Trophoblast cell (in vitro differentiated cells and primary cell): ENCODE measurements at places on chromosomes 12 and 14.

DNA sequence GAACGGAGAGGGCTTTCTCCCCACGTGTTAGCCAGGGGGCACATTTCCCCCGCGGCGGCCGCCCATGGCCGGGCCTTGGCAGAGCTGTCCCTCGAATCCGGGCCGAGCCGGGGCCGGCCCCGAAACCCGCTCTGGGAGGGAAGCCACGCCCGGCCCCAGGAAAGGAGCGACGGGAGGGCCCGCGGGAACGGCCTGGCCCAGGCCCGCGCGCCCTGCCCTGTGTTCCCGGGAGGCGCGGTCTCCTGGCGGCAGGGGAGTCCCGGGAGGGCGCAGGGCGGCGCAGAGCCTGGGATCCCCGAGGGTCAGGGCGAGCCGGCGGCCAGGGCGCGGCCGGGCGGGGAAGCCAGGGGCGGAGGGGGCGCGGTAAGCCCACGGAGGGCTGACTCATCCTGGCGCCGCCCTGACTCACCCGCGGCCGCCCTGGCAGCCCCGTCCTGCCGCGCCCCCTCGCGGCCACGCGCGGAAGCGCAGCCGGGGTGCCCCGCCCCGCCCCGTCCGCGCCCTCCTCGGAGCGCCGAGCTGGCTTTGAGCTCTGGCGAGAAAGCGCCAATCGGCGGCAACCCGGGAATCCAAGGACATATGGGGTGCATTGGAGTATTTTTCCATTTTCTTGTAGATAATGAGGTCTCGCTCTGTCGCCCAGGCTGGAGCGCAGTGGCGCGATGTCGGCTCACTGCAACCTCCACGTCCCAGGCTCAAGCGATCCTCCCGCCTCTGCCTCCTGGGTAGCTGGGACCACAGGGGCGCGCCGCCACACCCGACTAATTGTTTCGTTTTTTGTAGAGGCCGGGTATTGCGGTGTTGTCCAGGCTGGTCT is 31.8 kb upstream of the PLEKHG6 start:
- peak; percentile 89 for DNase-seq

- no peak for DNase-seq
Observed at GRCh38 chr12:117010693-117011451, 88.3 kb downstream of the TESC start.

GRCh38 chr12:56808954-56809353 is 45.8 kb downstream of the HSD17B6 start:
- no peak for DNase-seq

DNA sequence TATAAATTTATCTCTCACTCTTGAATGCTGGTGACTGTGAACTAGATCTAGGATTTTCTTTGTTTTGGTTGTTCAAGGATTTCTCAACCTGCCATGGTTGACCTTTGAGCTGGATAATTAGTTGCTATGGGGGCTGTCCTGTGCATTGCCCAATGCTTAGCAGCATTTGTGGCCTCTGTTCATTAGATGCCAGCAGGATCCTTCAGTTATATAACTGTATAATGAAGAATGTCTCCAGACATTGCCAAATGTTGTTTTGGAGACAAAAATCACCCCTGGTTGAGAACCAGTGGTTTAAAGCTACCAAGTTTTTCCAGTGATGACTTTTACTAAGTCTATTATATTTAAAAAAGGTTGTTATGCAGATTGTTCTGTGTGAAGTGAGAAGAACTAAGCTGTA is 147.9 kb upstream of the STXBP6 start:
- no peak for DNase-seq

DNA sequence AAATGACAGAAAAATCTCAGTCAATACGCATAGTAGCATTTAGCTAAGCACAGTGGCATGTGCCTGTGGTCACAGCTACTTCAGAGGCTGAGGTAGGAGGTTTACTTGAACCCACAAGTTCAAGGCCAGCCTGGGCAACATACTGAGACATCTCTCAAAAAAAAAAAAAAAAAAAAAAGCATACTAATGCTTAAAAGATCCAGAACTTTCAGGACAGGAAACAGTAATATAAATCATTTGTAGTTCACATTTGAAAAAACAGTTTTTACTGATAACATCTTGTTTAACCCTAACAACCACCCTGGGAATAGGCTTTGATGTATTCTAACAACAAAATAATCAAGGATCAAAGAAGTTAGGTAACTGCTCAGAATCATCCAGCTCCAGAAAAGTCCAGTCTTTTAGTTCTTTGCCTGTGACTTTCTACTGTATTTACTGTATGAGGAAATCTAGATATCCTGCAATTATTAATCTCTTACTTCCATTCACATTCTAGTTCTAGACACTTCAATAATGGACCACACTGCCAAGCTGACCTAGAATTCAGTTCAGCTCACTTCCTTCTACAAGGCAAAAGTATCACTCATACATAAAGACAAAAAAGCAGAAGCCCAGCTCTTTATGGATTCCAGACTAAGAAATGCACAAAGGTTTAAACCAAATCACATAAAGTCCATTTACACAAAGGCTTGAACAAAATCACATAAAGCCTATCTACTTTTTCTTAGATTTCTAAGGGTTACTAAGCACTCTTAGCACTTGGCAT is 28.5 kb downstream of the PAWR start:
- DNase-seq = no peak

GRCh38 chr12:98870504-98870903 is 225.4 kb downstream of the APAF1 start:
- no peak for DNase-seq

- no peak for DNase-seq
Observed at GRCh38 chr12:51852404-51853137, 4.1 kb upstream of the FIGNL2 start.

GRCh38 chr12:45730084-45730347 is 510 bp downstream of the ARID2 start:
- DNase-seq = peak; percentile 50

GRCh38 chr12:124916374-124917134 is 2.1 kb upstream of the UBC start:
- DNase-seq = peak; percentile 81

- no peak for DNase-seq
Observed at GRCh38 chr12:123109319-123109772, 41.5 kb downstream of the PITPNM2 start.

DNA sequence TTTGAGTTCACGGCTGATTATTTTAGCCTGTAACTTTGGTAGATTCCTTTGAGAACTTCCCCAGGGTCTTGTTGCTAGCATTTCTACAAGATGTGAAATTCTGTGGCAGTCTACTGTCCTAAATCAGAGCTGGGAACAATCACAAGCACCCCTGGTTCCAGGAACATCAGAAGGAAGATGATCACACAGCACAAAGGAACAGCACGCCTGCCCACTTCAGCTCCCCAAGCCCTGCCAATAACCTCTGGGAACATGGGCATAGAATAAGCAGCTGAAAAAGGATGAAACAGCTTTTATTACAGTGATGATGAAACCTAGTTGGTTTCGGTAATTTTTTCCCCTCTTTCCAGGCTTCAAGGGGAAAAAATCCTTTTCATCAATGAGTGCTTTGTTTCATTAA is 12.3 kb downstream of the GPR19 start:
- no peak for DNase-seq

GRCh38 chr14:74720526-74720925 is 7.6 kb downstream of the FCF1 start:
- no peak for DNase-seq

DNA sequence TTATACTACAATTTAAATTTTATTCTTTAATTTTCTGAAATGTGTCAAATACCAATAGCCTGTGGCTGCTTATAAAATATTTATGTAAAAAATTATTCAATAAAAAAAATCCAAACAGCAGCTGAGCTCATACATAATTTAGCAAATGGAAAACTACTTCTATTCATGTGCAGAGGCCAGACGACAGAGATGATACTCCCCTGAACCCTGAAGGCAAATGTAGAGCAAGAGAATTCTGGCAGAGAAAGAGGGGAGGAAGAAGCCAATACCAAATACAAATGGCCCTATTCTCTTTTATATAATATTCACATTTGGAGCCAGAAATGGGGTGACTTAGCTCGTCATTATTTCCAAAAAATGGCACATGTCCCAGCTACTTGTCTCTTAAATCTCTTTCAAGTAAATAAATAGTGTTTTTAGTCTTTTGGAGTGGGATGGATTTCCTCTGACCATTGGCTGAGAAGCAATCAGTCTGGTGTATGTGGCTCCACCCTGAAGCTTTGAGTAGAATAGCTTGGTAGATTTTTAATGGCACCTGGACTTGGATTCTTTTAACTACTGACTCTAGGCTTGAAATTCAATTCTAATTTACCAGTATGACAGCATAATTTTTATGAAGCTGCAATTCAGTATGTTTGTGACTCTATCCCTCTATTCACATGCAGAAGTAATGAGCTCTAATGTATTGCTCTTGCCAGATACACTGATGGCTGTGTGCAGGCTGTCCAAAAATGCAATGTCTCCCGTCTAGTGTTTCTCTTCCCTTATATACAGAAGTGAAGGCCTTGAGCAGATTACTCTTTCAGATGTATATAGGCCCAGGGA is 113.4 kb upstream of the SCAF11 start:
- no peak for DNase-seq

- peak; percentile 31 for DNase-seq
Observed at GRCh38 chr12:31651893-31652521, 7.5 kb upstream of the ETFBKMT start.

- DNase-seq = no peak
Observed at GRCh38 chr14:100320157-100320856, 2.8 kb upstream of the SLC25A47 start.

- no peak for DNase-seq
Observed at GRCh38 chr12:29578731-29579130, 81.2 kb upstream of the OVCH1 start.

- DNase-seq = no peak
Observed at GRCh38 chr12:122072031-122072970, 6.3 kb upstream of the MLXIP start.

DNA sequence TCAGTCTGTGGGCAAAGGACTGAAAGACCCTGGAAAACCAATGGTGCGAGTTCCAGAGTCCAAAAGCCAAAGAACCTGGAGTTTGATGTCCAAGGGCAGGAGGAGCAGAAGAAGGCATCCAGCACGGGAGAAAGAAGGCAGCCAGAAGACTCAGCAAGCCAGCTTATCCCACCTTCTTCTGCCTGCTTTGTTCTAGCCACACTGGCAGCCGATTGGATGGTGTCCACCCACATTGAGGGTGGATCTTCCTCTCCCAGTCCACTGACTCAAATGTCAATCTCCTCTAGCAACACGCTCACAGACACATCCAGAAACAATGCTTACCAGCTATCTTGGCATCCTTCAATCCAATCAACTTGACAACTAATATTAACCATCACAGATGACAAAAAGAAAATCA is 57.2 kb upstream of the CAPRIN2 start:
- DNase-seq = no peak

DNA sequence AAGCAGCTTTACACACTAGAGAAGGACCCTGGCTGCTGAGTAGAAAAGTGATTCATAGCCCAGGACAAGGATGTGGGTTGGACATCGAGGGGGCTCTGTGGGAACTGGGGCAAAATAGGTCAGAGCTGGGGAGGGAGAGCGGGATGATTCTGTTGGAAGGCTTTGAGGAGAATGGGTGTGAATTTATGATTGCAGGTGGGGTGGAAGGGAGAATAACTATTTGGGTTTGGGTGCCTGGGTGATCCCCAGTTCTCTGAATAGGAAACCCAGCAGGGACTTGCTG is 13.1 kb downstream of the SERPINA3 start:
- DNase-seq = no peak

DNA sequence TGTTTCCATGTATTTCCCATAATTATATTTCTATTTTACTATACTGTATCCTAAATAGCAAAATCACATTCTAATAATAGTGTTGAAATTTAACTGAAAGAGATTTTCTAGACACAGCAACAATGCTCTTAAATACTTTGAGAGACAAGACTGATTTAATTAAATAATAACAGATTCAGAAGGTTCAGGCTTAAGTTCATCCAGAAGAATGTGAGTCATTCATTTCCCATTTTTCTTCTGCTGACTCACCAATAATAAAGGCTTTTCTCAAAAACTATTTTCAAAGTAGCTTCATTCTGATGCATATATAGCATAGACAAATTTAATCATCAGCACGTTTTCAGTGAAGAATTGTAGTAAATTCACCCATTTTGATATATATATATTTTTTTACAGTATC is 481.4 kb downstream of the MDGA2 start:
- no peak for DNase-seq

DNA sequence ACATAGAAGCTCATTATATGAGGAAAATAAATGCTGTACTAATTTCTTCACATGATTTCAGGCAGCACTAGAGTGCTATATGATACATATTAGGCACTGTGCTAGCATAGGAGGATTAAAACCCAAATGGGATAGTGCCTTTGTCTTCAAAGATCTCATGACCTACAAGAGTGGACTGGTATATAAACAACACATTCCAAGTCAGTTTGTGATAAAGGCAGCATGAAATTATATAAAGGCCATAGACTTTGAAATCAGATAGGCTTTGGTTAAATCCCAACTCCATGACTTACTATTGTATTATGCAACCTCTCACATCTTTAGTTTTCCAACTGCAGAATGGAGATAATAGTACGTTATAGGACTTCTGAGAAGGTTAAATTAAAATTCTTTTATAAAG is 179.7 kb downstream of the RAD51B start:
- DNase-seq = no peak

GRCh38 chr12:54606556-54606955 is 18.1 kb upstream of the PPP1R1A start:
- DNase-seq = peak; percentile 96

GRCh38 chr14:96734076-96734622 is 63.0 kb upstream of the VRK1 start:
- DNase-seq = peak; percentile 15

DNA sequence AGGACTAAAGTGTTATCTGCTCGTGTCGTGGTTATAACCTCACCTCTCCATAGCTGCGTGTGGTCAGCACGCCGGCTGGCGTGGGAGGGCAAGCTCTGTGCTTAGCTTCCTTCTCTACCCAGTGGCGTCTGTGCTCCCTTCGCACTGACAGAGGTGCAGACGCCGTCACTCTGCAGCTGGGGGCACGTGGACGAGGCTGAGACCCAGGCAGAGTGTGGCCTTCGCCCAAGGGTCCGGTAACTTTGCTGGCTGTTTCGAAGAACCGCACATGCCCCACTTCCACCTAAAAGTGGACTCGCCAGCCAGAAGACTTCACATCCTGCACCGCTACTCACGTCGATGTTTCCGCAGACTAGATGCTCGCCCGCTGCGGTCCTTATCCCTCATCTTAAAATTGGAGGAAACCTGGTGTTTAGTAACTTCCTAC is 35.9 kb upstream of the DYNC1H1 start:
- no peak for DNase-seq

- DNase-seq = no peak
Observed at GRCh38 chr14:106051796-106052195, 525.4 kb downstream of the TMEM121 start.

DNA sequence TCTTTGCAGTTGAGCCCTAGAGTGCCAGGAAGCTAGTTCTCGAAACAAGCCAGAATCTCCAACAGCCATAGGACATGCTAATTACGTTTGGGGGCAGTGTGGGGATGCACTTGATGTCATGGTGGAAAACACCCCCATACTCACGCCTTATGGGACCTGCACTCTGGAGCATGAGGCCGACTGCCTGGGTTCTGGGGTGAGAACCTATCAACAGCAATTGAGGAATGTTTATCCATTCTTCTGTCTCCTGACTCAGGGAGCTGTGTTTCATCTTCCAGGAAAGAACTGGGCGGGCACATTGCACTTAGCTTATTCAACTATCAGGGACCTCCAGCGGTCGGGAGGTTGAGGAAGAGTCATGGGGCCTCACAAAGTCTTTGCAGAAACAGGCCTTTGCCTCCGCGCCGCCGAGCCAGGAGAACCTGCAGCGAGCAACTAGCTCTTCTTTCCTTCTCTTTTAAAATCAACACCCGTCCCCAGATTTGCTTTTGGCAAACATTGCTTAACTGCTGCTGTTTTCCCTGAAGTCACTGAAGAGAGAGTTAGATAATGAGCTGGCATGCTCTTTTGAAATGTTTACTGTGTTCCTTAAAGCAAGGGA is 226.1 kb upstream of the DIO3 start:
- no peak for DNase-seq

- DNase-seq = no peak
Observed at GRCh38 chr12:5391653-5392052, 40.3 kb upstream of the NTF3 start.
